ENCODE measurements at places on chromosomes 6 and 20.

- DNase-seq: no peak
Observed at GRCh38 chr6:154239392-154239791, 117.2 kb downstream of the IPCEF1 start.

DNA sequence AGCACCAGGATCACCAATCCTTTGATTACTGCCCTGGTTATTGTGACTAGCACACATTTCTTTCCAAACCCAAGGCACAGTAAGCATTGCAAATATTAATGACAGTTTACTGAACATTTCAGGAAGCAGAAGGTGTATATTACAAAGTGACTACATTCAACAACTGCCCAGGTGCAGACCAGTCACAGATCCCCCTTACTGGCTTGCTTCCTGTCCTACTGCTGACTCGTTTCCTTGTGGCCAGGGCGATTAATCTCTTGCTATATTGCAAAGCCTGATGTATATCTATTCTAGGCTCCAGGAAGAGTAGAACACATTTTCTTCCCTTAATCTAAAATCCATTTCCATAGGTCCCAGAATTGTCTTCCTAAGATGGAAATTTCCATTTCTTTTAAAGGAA is 77.2 kb upstream of the EPHA7 start:
- no peak for DNase-seq

- DNase-seq: peak; percentile 58
Observed at GRCh38 chr6:138692978-138693909, 80.3 kb upstream of the CCDC28A start.

- no peak for DNase-seq
Observed at GRCh38 chr6:106163966-106164877, 78.1 kb downstream of the PRDM1 start.

DNA sequence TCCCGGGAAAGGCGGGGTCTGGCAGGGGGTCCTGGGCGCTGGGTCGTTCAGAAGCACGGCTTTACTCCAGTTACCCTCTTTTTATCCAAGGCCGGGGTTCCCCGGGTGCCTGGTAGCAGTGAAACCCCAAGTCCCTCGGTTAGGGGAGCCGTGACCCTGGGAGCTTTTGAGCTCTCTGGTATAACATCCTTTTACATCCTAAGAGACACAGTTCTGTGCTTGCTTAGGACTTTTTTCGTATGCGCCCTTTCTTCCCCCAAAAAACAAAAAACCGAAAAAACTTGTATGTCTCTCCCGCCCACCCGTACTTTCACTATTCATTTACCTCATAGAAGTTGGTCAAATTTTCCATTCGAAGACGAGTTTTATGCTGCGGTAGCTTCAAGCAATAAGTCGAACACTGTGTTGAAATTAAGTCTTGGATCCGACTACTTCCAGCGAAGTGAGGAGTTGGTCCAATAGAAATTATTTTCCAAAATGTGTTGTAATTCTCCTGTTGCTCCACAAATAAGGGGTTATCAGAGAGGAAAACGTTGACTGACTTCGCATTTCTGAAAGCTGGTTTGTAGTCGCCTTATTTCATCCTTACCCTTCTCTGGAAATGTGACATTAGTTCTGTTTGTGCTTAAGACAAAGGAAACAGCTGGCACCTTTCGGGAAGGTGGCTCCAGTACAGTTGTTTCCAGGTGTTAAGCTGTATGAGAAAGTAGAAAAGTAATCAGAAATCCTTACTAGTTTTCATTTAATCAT is 816 bp upstream of the MAN1A1 start:
- no peak for DNase-seq

- DNase-seq: no peak
Observed at GRCh38 chr6:107033126-107033525, 5.1 kb downstream of the MTRES1 start.

- no peak for DNase-seq
Observed at GRCh38 chr20:13777171-13777601, 7.5 kb downstream of the ESF1 start.

DNA sequence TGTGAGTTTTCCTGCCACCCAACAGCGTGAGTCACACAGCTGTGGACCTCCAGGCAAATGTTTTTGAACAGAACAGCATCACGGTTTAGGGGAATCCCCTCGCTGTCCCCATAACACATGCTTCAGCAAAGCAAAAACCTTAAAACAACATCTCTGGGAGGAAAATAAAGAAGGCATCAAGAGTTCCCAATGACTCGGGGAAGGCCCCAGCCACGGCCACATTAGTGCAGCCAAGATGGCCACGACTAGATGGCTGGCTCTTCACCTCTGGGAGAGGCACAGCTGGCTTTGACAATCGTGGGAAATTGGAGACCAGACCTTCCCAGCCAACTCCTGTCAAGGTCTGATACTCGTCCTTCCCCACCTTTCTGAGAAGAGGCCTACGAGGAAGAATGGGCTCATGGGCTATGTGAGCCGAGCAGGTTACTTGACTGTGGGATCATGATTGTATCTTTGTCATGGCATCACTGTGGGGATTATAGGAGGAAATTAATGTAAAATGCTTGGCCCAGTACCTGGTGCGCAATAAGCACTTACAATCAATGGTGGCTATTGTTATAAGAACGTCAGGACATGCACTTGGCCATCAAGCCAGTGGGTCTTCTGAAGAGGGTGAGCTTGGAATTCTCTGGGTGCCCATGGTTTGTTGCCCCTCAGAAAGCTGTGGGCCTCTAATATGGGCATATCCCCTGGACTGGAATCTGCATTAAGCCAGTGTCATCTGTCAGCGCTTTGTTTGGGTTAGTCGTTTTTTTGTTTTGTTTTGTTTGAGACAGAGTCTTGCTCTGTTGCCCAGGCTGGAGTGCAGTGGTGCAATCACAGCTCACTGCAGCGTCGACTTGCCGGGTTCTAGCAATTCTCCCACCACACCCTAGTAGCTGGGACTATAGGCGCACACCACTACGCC is 43.6 kb downstream of the FGD2 start:
- peak; percentile 20 for DNase-seq

- DNase-seq: peak; percentile 55
Observed at GRCh38 chr6:17584241-17584803, 15.8 kb upstream of the FAM8A1 start.

- DNase-seq: no peak
Observed at GRCh38 chr6:107305391-107305790, 154.0 kb downstream of the PDSS2 start.

DNA sequence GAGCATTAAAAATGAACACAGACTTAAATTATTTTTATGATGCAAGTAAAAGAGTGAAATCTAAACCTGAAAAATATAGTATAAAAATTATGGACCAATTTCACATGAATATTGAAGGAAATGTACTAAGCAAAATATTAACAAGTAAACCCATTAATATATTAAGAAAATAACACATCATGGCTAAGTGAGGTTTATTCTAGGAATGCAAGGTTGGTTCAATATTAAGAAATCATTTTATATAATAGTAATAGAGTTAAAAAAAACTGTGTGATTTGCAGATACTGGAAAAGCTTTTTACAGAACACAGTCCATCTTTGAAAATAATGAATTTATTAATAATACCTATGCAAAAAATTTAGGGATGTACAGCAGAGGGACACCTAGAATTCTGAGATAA is 20.9 kb downstream of the ZSCAN12 start:
- DNase-seq: no peak

DNA sequence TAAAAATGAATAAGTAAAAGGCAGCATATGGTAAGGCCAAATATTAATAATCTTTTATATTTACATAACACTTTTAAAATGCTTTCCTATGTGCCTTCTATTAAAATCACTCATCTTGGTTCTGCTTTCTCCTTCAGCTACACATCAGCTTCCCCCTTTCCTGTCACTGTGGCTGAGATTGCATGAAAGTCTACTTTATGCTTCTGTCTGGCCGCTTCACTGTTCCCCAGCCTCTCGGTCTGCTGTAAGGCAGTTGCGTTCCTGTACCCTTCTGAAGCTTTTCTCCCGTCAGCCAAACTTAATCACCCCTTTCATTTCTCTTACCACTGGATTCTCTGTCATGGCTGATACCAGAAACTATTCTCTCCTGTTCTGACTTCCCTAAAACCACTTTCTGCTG is 34.6 kb downstream of the SOX4 start:
- DNase-seq: no peak

Data from prostate gland (tissue), 2 donors.